Activated CD4-positive, alpha-beta T cell treated with anti-CD3 and anti-CD28 coated beads for 24 hours (primary cell): ENCODE measurements at places on chromosomes 13 and 19.

DNA sequence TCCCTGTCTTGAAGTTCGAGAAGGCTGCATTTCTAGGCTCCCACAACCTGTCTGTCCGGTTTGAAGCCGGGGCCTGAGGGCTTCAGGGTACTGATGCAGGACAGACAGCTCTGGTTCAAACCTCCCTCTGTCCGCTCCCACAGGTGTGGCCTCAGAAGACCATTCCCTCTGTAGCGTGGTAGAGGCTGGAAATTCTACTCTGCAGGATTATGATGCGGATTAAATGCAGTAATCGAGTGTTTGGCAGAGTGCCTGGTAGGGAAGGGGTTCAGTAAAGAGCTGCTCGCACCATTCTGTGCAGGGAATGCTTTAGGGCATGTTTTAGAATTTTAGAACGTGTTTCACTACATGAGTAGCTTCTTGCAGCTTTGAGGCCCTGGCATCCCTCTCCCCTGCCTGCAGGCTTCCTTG is 30.5 kb downstream of the PPP1R37 start:
- DNase-seq: no peak

DNA sequence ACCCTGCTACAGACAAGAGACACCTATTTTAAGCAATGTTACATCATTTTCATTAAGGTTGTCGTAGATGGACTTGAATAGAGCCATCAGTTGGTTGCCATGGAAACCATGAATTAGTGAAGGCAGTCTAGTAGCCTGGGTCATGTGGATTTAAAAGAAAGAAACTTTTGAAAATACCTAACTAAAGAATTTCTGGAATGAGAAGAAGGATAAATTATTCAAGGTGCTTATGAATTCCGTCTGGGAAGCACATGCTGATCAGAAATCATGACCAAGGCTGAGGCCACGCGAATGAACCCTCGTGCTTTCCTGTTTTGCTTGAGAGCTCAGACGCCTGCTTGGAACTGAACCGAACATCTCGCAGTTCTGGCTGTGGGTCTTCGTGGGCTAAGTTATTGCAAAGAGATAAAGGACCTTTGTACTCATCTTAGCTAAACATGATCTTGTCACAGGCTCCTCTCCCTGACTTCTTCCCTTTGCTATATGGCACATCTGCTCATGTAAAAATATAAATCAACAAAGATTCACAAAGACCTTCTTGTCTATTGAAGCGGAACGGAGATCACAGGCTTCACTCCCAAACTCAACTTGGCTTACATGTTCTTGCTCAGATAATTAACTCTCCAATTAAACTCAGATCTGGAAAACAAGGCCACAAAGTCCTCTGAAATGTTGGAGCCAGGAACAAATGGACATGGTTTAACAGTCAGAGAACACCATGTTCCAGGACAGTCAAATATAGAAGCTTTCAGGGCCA is 140.2 kb downstream of the NUFIP1 start:
- DNase-seq: no peak

DNA sequence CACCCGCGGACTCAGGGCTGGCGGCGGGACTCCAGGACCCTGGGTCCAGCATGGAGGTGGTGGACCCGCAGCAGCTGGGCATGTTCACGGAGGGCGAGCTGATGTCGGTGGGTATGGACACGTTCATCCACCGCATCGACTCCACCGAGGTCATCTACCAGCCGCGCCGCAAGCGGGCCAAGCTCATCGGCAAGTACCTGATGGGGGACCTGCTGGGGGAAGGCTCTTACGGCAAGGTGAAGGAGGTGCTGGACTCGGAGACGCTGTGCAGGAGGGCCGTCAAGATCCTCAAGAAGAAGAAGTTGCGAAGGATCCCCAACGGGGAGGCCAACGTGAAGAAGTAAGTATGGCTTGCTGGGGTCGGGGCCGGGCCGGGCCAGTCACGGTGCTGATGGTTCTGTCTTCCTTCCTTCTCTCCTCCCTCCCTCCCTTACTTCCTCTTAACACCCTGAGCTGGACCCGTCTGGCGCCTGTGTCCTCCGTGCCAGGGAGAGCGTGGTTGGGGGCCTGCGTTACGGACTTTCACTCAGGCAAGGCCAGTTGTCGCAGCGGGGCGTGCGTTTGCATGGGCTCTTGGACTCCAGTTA is 1.4 kb downstream of the STK11 start:
- no peak for DNase-seq

DNA sequence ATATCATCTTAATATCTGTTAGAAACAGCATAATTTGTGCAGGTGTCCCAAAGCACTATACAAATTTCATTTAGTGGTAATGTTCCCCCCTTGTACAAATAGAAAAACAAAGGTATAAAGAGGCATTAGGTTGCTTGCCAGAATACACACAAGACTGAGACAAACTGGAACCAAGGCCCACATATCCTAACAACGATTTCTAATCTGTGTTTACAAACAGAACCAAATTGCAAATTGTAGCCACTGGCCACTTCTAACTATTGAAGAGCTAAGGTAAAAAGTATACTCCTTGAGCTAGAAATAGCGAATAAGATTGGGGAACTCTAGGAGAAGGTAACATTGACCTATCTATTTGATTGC is 526.1 kb downstream of the KLF12 start:
- DNase-seq: no peak

DNA sequence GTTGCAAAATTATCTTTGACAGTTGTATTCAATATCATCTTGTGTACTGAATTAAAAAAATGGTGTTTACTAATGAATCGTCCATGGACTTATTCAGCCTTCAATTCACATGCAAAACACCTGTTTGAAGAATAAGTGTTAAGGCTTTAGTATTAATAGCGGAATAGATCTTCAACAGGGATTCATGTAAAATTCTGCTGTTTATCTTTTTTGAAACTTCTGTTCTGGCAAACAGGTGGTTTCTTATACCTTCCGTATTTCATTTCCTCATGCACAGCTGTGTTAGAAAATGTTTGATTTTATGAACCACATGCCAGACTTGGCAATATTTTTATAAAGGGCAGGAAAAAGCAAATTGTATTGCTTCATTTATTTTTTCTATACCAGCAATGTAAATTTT is 255.7 kb downstream of the DACH1 start:
- DNase-seq: no peak

DNA sequence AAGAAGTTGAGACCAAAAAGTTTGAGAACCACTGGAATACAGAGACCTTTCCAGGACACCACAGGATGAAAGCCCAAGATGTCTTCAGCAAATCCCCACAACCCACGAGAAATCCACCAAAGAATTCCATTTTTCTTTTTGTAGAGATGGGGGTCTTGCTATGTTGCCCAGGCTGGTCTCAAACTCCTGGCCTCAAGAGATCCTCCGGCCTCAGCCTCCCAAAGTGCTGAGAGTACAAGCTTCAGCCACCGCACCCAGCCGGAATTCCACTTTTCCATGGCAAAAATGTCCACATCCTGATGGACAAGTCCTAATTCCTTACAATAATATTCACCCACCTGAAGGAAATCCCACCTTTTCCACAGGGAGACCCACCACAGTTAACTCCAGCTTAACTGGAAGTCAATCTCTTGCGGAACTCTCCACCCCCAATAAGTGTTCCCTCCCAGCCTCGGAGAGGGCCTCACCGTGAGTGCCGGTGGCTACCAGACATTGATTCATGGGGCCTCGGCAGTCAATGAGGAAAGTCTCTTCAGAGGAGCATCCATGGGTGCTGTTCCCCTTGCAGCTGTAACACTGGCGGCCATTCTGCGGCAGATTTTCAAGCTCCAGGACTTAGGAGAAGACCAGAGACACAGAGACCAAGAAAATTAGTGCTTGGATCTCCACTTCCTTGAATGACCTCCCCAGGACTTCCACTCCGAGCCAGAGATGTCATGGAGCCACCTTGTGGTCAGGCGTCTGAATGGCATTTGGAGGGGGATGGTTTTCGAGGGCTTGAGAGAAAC is 12.3 kb upstream of the CADM4 start:
- no peak for DNase-seq

DNA sequence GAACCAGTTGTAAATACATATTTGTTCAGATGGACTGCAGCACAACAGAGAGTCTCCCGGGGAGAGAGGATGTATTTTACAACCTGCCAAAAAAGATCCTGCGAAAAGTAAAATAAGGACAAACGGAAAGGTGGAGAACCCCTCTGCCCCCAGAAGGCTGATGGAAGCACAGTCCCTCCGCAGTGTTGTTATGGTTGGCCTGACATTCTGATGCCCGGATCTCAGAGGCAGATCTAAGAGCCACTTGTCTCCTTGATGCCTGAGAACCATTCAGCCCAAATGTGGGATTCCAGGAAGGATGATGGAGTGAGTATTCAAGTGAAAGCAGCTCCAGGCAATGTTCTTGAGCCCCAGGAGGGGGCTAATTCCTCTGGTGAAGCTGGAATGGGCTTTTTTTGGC is 458.7 kb downstream of the ZNF536 start:
- no peak for DNase-seq

GRCh38 chr13:98397861-98398260 is 179.0 kb downstream of the STK24 start:
- DNase-seq: no peak

DNA sequence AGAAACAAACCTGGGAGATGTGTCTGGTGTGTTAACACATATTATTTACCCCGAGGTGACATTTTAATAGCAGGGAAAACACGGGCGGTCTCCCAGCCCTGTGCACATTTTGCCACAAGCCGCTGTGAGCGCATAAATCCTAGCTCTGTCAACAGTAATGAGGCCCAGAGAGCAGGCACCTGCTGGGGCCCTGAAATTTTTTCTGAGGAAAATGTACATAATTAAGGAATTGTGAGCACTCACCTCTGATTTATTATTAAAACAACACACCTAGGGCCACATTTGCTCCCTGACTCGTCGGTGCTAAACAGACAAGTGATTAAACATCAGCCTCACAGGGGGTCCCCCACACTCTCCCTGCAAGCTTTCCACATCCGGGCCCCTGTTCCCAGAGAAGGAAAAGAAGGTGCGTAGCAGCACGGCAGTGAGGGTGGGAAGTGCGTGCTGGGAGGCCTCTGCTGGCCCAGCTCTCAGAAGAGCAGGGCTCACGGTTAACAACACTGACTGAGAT is 616.3 kb downstream of the UQCRFS1 start:
- no peak for DNase-seq

DNA sequence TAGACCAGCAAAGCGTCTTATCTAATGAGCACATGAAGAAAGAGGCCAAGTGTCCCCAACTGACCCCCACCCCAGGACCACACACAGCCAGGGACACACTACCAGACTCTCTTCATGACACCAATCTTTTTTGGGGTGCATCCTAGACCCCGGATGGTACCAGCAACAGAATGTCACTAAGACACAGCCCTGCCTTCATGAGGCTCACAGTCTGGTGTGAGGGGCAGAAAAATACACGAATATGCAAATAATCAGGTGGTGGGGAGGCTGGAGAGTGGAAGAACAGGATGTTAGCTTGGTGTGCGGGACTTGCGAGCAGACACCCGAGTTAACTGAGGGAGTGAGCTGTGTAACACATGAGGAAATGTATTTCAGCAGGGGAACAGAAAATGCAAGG is 17.5 kb downstream of the AKT2 start:
- DNase-seq: no peak

DNA sequence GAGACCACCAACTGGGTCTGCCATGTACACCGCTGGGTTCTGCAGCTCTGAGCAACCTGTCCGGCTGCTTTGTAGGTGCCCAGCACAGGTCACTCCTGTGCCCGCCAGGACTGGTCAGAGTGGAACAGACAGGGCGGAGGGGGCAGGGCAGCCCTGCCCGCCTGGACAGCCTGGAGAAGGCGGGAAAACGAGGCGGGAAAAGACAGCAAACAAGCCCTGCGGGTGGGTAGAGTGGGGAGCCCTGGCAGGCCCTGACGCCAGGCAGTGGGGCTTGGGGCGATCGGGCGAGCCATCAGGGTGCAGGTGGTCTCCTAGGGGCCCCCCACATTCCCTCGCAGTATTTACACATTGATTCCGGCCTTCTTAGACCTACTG is 533 bp upstream of the UHRF1 start:
- no peak for DNase-seq

DNA sequence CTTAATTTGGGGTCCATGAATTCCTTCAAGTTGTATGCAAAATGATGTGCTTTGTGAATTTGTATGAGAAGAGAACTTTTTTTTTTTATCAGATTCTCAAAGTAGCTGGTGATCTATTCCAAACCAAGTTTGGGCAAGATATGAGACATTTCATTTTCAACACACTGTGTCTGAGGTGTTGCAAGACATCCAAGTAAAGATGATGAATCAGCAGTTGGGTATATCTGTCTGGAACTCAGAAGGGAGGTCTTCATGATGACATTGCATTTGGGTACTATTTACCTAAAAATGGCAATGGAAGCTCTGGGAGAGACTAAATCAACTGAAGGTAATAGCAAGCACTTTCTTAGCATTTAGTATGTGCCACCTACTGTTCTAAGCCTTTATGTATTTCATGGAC is 2.8 kb downstream of the FAM124A start:
- no peak for DNase-seq

GRCh38 chr13:40445557-40445990 is 220.9 kb downstream of the FOXO1 start:
- DNase-seq: peak; percentile 11

DNA sequence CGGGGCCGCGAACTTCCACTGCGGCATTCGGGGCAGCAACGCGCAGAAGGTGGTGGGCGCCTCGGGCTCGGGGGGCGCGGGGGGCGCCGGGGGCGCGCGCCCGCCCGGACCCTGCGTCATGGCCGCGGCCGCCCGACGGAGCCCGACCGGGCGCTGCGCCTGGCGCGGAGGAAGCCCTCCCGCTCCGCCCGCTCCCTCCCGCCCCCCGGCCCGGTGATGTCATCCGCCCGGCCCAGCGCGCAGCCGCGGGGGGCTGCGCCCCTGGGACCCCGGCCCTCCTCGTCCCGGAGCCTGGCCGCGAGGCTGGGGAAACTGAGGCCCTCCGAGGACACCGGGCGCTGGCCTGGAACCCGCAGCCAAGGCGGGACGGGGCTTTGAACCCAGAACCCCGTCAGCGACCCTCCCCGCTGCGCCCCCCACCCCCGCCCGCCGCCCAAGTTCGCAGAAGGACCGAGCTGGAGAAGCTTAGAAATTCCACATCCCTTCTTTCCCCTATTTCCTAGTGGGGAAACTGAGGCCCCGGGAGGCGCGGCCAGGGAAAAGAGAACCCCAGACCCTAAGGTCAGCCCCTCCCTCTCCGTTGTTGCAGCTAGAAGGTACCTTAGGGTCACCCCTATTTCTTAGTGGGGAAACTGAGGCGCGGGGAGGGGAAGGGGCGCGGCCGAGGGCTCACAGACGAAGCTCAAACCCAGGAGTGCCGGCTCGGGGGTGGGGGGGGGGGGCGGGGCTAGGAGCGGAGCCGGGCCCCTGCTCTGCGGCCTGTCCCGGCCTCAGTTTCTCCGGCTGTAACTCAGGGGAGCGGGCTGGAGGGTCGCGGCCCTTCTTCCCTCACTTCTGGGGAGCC is at the start of gene SHC2:
Gene SHC2 (minus strand): TSS at position 157 of the 844 bp plus-strand sequence. CDS start 37 bp downstream, at position 120.
- DNase-seq: no peak

DNA sequence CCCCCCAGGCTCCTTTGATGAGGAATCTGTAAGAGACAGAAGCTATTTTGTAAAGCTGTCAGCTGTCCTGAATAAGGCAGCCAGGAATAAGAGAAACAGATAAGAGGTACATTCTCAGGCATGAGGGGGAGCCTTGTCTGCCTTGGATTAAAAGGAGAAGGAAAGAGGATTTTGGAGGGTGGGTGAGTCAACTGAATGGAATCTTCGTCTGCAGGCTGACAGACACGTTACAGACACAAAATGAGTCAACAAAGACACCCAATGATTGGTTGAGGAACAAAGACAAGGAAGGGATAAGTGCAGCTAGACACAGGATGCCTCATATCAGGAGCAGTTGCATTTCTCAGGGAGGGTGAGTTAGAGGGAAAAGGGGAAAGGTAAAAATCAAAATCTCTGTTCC is 162.5 kb downstream of the OLFM4 start:
- DNase-seq: no peak

- no peak for DNase-seq
These were observed 43.0 kb downstream of the COL4A2 start for GRCh38 chr13:110350049-110350448.

- no peak for DNase-seq
These were observed 885 bp upstream of the ZNF536 start for GRCh38 chr19:30371161-30371836.
